ENCODE measurements at places on chromosomes 11 and 22.

DNA sequence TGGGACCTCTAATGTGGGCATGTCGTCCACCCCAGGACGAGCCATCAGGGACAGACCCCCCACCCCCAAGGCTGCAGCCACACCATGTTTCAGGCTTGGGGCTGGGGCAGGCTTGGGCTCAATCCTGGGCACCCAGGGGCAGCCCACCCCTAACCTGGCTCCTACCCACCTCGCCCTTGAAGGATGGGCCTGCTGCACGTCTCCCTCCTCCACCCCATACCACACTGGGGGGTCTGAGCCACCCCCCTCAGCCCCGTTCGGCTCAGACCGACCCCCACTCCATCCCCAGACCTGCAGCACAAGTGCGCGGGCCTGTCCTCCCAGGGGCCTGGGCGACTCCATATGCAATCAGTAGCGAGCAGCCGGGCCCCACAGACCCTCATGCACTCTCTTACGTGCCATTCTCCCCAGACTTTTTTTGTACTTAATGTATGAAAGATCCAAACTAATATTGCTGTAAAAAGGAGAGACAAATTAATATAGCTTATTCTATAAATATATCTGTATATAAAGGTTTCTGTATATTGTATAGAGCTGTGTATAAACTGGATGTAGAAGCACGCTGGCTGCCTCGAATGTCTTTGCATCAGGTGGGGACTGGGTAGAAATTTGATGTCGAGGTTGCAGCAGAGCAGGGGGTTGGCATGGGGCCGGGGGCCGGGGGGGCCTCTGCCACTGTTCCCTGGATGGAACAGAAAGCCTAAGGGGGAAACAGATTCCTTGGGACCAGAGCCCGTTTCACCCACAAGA is 5.8 kb upstream of the MYRF start:
- DNase-seq, result no peak

DNA sequence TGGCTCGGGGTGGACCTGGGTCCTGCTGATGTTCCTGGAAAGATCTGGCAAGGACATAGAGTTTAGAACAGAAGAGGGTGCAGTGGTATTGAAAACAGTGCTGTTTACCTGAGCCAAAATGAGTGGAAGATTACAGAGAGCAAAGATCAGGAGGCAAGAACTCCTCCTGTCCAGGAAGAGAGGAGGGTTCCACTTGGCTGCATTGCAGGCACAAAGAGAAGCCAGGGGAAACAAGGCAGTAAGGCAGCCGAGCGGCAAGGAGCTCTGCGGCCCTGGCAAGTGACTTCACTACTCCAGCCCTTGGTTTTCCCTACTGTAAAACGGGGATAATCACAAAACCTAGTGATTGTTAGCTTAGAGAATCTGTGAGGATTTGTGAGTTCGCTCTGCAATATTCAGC is 3.7 kb upstream of the PACSIN2 start:
- DNase-seq, result no peak

DNA sequence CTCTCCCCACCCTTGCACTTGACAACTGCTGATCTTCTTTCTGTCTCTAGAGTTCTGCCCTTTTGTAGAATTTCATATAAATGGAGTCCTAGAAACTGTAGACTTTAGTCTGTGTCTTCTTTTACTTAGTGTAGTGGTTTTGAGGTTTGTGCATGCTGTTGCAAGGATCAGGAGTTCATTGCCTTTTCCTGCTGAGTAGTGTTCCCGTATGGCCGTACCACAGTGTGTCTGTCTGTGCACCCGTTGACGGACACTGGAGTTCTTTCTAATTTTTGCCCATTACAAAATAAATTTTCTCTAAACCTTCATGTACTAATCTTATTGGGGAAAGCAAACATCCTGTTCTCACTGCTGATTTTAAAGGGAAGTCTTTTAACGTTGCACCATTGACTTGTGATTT is 138.1 kb downstream of the TBC1D22A start:
- no peak for DNase-seq

- DNase-seq, result no peak
Observed at GRCh38 chr22:22460060-22460459, 48.5 kb downstream of the ZNF280B start.

DNA sequence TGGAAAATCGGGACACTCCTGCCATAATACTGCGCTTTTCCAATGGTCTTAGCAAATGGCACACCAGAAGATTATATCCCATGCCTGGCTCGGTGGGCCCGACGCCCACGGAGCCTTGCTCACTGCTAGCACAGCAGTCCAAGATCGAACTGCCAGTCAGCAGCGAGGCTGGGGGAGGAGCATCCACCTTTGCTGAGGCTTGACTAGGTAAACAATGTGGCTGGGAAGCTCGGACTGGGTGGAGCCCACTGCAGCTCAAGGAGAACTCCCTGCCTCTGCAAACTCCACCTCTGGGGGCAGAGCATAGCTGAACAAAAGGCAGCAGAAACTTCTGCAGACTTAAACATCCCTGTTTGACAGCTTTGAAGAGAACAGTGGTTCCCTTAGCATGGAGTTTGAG is 15.6 kb downstream of the PTH start:
- no peak for DNase-seq

DNA sequence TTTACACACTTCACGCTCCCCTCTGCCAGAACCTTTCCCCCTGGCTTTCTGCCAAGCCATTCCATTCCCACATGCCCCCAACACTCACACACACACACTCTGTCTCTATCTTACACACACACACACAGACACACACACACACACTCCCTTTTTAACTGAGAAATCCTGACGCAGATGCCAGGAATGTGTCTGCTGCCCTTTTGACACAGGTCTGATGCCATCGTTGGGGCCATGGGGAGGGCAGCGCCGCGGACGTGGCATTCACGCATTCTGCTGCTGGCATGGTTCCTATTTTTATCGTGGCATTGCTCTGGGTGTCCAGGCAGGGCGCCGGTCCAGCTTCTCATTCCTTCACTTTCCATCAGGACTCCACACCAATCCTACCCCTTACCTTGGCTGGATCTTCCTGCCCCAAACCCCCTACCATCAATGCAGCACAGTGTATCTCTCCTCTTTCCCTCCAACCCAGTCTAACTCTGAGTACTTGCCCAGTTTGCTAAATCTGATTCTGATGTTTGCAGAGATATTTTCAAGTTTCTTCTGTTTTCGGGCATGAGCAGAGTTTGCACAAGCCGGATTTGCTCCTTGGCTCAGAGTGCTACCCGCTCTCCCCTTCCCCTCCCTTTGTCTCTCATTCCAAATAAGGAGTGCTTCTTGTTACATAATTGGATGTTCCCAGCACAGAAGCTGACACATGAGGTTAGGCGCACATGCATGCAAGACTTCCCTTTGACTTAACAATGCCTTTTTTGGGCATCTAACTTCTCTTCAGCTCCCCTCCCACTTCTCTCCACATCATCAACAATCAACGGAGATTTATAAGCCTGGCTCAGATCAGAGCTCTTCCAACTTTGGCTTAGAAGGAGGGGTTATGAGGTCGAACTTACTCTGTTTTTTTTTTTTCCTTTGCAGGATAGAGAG is 18.8 kb downstream of the SNX19 start:
- DNase-seq, result no peak

- DNase-seq, result no peak
Observed at GRCh38 chr11:91857179-91857578, 367.4 kb upstream of the FAT3 start.

DNA sequence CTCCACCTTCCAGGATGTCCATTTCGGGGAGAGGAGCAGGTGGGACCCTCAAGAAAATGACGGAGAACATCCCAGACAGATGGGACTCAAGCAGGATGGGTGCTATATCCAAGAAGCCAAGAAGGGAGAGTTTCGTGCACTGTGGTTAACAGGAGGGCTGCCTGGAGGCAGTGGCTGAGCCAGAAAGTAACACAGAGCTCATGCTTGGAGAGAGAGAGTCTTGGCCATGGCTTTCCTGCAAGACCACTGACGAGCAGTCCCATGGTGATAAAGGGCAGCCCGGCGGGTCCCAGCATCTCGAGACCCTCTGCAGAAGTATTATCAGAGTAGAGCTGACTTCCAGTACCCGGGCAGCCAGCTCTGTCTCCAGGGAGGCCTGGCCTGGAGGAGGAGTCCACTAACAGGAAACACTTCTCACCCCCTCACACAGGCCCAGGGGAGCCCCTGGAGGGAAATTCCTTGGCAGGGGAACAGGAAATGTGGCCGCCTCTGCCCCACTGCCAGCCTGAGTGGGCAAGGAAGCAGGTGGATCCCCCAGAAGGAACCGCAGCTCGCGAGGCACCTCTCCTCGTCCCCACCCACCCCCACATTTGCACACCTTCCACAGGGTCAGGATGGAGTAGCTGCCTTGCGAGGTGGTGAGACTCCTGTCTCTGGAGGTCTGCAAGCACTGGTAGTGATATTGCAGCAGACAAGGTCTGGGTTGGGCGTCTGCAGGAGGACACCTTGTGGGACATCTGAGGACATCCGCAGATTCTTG is 32.2 kb downstream of the CYTH4 start:
- no peak for DNase-seq
